ENCODE measurements at places on chromosomes 1 and 21.

DNA sequence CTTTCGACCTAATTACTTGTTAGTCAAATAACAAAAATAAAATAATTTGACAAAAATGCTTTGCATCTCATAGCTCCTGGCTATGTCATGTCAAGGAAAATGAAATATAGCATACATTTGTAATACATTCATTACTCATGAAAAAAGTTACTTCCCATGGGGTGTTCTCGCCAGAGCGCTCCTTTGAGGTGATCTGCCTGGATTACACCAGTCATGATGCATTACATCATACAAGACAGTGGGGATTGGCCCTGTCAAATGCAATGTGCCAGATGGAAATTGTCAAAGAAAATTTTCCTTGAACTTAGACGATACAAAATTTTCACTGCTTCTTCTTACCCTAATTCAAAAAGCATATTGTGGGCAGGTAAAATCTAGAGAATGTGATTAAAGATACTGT lies 215.6 kb upstream of the B3GALT2 start:
- no peak for DNase-seq

DNA sequence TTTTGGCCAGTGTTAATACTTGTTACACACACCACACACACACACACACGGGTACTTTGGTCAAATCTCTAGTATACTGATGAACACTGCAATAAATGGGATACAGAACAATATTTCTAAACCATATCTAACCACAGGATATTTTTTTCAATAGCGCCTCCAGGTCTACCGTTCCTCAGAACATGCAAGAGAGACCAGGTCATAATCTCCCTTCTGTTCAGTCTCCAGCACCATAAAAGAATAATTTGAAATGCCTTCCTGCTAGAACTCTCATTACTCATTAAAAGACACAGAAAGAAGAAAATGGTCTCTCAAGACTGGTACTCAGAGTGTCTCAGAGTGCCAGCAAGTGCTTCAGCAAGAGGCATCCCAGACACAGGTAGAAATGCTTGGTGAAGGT lies 11.5 kb upstream of the SLC44A3 start:
- DNase-seq = no peak

DNA sequence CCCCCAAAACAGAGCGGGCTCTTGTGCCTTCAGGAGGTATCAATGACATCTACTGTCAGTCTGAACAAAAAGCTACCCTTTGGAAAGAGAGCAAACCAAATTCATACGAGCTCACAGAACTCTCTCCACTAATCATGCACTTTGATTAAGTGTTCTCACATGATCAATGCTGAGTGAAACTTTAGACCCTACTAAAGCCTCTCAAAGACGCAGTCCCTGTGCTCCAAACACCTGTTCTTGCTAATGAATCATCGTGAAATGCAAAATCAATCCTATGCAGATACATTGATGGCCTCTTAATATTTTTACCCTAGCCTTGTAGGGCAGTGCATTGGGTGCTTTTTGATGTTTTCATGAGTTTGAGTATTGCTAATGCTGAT lies 113.4 kb downstream of the ZBTB18 start:
- DNase-seq = no peak

DNA sequence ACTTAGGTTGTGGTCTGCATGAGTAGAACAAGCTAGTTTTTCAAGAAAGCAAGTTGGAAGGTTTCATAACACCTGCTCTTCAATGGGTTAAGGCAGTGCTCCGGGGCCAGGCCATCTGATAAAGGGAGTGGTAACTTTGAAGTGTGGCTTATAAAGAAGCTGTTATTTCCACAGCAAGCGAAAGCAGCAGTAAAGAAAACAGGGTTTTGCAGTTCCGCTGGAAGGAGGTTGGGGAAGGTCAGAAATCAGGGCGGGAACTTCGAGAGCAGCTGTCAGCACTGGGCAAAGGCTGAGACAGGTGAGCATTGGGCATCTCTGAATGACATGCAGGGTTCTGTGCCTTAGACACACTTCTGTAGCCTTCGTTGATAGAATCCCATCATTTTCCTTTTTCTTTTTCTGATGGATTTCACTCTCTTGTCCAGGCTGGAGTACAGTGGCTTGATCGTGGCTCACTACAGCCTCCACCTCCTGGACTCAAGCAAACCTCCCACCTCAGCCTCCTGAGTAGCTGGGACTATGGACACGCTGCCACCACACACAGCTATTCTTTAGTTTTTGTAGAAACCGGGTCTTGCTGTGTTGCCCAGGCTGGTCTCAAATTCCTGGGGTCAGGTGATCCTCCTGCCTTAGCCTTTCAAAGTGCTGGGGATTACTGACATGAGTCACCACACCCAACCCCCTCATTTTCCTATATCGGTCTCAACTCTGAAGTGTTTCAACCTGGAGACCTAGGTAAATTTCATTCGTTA lies 20.5 kb downstream of the TMEM51 start:
- DNase-seq = no peak

- no peak for DNase-seq
Observed at GRCh38 chr1:116201911-116202310, 90.7 kb downstream of the MAB21L3 start.

DNA sequence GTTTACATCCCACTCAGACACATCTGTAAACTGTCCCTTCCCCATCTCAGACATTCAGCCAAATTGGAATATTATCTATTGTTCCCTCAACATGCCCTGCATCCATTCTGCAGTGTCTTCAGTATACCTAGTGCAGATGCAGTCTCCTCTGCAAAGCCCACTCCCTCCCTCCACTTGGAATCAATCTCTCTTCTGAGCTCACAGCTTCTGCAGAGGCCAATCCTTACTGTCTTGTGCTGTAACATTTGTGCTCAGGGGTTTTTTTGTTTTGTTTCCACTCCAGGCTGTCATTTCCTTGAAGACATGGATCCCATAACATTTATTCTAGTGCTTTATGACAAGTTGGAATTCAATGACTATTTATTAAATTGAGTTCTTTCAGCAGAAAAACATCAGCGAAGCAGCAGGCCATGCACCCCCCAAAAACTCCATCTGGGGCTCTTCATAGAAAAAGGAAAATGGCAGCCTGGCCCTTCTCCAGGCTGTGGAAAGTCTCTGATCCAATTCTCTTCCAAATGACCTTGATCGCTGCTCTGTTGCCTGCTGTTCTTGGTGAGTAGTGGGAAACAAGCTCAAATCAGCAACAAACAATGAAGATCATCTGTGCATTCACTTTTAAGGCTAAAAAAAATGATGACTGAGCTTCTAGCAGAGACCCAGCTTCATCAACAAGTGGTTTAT lies 8.7 kb downstream of the C4BPA start:
- DNase-seq = no peak

- no peak for DNase-seq
Observed at GRCh38 chr1:217892750-217893149, 261.6 kb downstream of the SPATA17 start.

DNA sequence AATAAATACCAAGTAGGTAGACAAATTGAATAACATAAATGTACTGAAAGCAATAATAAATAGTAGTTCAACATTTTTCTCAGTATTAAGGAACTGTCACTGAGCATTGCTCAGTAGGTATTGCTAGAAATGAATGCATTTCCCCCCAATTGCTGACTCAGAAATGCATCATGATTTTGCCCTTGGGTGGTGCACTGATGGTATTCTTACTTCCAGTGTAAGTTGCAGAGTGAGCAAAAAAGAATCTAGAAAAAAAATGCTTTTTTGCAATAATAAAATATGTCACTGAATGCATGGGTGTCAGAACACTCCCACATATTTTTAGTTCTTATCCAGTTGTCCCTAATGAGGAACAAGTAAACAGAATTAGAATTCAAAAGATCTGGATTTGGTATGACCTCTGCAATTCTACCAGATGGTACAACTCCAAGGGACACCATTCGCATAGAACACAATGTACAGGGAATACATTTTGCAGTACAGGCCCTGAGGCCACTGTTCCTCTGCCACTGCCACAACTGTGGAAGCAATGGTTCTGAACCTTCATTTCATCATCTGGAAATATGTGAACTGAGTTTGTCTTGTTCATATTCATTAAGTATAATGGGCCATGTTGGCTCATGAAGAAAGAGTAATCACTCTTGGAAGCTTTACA lies 78.0 kb downstream of the ATP6V1G3 start:
- no peak for DNase-seq

DNA sequence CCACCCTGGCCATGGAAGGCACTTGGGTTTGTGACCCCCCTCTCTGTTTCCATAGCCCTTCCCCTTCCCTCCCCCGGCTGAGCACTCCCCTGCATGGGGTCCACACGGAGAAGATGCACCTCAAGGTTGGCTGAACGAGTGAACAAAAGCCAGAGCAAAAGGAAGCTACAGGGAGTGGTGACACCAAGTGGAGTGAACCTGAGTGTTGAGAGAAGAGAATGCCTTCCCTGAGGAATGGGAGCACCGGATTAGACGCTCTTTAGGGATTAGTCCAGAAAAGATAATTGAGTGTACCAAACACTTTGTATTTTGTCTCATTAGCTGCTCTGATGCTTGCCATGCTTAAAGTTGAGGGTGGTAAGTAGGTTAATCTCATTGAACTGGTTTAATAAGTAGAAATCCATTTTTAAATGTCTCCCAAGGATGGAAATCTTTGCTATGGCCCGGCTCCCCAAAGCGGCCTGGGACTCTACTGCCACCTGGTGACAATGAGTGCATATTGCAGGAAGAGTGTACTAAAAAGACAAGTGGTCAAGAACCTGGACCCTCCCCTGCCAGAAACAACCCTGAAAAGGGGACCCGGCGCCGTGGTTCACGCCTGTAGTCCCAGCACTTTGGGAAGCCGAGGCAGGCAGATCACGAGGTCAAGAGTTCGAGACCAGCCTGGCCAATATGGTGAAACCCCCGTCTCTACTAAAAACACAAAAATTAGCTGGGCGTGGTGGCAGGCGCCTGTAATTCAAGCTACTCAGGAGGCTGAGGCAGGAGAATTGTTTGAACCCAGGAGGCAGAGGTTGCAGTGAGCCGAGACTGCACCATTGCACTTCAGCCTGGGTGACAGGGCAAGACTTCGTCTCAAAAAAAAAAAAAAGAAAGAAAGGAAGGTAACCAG lies 150.6 kb upstream of the ZC3H12A start:
- DNase-seq = peak; percentile 31
